ENCODE measurements at places on chromosomes 1 and 21.

GRCh38 chr1:77228836-77229235 lies 9.6 kb upstream of the PIGK start:
- DNase-seq, result no peak

DNA sequence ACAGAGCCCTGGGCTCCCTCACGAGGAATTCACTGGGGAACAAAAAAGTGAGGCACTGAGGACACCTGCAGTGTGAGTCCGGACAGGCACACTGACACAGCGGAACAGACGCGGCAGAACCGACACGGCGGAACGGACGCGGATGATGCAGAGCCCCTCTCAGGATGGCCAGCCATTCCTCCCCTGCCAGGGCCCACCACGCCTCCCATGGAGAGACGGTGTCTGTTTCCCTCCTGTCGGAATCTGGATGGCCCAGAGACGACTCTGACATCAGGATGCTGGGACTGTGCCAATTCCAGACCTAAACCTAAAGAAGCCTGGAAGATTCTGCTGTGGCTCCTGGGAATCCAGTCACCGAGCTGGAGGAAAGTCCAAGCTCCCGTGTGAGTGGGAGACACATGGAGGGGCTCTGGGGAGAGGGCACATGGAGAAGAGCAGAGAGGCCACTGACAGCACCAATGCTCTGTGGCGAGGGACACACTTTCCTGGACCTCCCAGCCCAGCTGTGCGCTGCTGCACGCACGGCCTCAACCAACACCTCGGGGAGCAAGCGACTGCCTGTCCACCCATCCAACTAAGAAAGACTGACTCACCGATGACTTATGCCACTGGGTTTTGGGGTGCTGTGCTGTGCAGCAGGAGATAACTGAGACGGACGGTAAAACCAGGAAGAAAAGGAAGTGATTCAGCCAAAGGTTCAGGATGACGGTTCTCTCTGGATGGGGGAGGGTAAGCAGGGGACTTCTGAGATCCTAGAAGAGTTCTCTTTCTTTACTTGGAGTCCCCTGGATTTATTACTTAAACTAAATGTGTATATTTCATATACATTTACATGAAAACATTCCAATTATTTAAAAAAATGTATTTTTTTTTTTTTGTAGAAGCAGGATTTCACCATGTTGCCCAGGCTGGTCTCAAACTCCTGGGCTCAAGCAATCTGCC lies 23.3 kb downstream of the ZBTB17 start:
- no peak for DNase-seq

DNA sequence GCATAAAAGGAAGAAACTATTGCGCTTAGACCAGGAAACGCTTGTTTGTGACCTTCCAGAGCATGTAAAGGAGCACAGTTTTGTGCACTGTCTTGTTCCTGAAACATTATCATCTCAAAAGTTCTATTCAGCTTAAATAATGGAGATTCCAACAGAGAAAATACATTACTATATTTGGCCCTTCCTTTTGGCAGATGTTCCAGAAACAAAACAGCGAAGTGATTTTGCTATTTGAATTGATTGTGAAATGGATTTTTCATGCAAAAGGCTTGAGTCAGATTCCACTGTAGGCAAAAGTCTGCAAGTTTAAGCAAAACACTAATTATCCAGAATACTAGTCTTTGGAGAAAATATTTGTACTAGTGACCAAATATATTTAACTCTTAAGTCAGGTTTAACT lies 80.3 kb upstream of the PTBP2 start:
- DNase-seq, result no peak

GRCh38 chr21:41133874-41134522 lies 34.0 kb upstream of the BACE2 start:
- no peak for DNase-seq

DNA sequence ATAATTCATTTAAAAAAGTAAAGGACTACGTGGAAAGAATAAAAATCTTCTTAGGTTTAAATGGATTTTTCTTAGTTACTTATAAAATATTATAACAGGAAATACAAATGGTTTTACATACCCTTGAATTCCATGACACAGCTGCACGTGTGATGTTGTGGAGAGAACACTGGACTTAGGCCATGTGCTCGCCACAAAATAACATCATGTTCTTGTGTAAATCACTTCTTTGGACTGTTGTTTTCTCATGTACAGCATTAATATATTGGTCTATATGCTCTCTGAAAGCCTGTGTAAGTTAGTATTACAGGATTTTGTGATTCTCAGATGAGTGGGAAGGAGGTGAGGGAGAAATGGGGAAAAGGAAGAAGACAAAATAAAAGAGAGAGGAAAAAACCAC lies 228.2 kb downstream of the DNM3 start:
- DNase-seq, result no peak

GRCh38 chr1:70818401-70818800 lies 229.2 kb downstream of the PTGER3 start:
- DNase-seq, result no peak
